ENCODE measurements at places on chromosomes 6 and 20.

DNA sequence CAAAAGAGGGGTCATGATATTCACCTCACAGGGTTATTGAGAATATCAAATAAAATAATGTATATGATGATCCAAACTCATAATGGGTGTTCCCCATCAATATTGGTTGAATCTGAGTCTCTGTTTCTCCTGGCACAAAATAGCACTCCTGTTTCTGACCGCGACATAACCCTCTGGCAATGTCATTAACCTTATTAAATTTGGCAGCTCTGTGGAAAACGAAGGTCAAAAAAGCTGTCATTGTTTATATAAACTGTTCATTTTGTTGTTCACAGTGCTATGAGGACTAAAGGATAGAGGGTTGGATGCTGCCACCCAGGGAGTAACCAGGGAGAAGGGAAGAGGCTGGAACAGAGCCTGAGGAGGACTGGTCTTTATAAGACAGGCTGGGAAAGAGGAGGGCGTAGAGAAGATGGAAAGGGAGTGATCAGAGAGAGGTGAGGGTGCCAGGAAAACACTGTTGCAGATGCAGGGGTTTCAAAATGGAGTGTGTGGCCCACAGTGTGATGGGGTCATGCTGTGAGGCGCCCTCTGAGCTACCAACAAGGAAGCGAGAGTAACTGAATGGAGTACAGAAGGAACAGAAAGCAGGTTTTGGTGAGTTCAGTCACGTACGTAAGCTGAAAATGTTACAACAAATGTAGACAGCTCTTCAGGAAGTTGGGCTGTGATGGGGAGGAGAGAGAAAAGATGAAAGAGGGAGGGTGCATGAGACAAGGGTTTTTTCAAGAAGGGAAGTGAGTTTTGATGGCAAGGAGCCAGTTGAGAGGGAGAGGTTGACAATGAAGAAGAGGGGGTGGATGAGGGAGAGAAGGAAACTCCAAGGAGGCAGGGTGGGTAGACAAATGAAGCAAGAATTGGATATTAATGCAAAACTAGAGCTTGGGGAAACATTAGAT, 251.6 kb upstream of the TAB2 start:
- ATAC-seq: no peak

- ATAC-seq: no peak
Observed at GRCh38 chr6:127119102-127120022, 891 bp downstream of the RSPO3 start.

DNA sequence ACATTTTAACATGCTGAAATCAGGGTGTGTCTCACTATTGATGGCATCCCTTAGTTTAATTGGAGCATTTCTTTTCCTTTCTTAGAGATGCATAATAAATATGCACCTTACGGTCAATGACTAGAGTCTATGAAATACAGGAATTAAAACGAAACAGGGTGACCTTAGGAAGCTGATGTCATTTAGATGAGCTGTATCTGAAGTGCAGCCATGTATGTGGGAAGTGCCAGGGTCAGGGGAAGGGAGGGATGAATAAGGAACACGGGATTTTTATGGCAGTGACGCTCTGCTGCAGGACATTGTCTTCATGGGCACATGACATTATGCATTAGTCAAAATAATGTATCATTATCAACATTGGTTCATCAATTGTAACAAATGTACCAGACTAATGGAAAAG, 84.0 kb downstream of the AGPAT4 start:
- no peak for ATAC-seq

- ATAC-seq: no peak
Observed at GRCh38 chr20:24765316-24766142, 183.5 kb upstream of the CST7 start.

DNA sequence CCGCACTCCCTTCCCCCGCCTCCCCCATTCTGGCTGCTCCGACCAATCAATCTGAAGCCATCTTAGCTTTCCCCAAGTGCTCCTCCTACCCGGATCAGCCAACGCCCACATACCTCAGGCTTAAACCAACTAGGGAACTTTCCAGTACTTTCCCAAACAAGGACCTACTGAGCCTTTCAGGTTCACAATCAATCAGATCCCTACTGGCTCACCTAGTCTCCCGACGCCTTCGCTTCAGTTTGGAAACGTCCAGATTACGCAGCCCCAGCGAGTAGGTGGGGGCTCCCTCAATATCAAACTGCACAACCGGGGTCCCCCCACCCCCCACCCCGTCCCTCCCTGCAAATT, 432 bp downstream of the HSPA1L start:
- ATAC-seq: peak; percentile 13

GRCh38 chr20:33584976-33585375, 77.2 kb upstream of the C20orf144 start:
- ATAC-seq: no peak

- no peak for ATAC-seq
Observed at GRCh38 chr6:13473768-13474165, 13.6 kb downstream of the GFOD1 start.

GRCh38 chr20:44725837-44726236, 10.7 kb downstream of the CCN5 start:
- no peak for ATAC-seq

DNA sequence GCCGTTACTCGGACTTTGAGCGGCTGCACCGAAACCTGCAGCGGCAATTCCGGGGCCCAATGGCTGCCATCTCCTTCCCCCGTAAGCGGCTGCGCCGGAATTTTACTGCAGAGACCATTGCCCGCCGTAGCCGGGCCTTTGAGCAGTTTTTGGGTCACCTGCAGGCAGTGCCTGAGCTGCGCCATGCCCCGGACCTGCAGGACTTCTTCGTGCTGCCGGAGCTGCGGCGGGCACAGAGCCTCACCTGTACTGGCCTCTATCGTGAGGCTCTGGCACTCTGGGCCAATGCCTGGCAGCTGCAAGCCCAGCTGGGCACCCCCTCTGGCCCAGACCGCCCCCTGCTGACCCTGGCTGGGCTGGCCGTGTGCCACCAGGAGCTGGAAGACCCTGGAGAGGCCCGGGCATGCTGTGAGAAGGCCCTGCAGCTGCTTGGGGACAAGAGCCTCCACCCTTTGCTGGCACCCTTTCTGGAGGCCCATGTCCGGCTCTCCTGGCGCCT, 7.2 kb downstream of the SNX21 start:
- no peak for ATAC-seq

- peak; percentile 56 for ATAC-seq
Observed at GRCh38 chr20:23086056-23086566, at the start of gene CD93. TSS of gene CD93 (minus strand) at chr20:23086324. CDS start at chr20:23086192, 132 bp downstream.
